ENCODE measurements at places on chromosomes 12 and 14. TPM values are rescaled to one million over a fixed set of nuclear protein-coding genes. Genes with fewer than 3 reads are reported as not detected.

GRCh38 chr14:33315721-33316120 lies 377.0 kb downstream of the NPAS3 start:
- DNase-seq, result no peak

LRP1-AS gene
- total RNA-seq, result not detected

ACSM4 gene
- total RNA-seq, result not detected

DNA sequence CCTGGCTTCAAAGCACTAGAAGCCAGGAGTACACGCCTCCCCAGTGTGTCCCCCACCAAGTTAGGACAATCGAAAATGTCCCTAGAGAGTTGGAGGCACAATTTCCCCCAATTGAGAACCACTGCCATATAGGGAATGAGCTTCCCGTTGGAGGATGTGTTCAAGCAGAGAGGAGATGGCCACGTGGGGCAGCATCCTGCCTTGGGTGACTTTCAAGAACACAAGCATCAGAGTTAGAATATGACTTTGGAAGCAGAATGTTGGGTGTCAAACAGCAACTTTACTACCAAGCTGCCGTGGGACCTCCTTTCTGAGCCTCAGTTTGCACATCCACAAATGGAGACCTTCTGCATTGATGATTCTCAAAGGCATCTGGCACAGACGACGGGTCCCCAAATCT lies 56.5 kb downstream of the RFLNA start:
- no peak for DNase-seq

NFATC4 gene
- total RNA-seq, result 41.3 TPM

GRCh38 chr12:55720071-55720564 lies at the start of gene RDH5:
Gene RDH5, plus strand, starts transcription at chr12:55720393. Its CDS starts 792 bp downstream, at chr12:55721185.
- DNase-seq, result no peak

- DNase-seq, result no peak
Measured at GRCh38 chr12:92771001-92771400, 68.2 kb downstream of the PLEKHG7 start.

DNA sequence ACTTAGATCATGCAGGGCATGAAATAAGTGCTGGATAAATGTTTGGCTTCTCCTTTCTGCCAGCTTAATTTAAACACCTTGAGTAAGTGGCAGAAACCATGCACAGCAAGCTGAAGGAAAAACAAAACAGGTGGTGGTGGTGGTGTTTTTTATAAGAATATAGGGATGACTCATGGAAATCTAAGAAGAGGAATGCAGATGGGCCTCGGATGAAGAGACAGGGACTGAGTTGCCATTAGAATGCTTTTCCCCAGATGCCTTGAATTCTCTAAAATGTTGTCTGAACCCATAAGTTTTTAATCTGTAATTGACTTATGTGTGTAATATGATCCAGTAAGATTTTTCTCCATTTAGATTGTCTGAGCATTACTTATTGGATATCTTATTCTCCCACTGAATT lies 93.1 kb upstream of the ZDHHC17 start:
- DNase-seq, result no peak

DNA sequence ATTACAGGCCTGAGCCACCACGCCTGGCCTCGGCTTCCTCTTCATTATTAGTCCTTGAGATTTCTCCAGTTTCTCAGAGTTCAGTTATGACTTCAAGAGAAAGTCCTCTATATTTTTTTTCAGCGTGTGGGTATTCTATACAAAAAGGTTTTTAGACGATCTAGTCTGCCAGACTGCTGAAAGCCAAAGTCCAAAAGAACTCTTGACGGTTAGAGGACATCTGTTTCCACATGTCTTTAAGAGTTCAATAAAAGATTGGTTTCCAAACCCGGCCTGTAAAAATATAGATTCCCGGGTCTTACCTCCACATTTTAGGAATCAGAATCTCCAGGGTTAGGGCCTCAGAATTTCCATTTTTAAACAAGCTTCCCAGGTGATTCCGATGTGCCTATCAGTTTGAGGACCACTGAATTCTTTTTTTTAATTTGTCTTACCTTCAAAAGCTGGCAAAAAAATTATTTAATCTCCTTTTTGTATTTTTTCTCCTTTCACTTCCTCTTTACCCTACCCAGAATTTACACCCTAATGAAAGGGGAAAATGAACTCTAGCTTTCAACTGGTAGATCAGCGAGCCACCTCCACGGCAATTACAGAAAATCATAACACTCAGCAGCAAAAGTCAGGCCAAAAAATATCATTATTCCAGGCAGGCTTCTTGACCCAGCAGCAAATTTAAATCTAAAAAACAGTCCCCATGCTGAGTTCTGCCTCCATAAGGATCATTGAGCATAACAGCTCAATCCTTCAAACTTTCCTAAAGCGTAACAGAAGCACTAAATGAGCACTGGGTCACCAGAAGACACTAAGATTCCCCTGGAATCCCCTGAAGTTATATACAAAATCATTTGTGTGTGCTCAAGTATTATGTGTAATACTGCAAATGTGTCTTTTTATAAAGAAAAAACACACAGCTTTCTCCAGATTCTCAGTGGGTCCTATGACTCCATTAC lies 8.7 kb downstream of the NT5DC3 start:
- no peak for DNase-seq

- no peak for DNase-seq
Measured at GRCh38 chr14:75662966-75663365, 1.9 kb downstream of the TTLL5 start.

DNA sequence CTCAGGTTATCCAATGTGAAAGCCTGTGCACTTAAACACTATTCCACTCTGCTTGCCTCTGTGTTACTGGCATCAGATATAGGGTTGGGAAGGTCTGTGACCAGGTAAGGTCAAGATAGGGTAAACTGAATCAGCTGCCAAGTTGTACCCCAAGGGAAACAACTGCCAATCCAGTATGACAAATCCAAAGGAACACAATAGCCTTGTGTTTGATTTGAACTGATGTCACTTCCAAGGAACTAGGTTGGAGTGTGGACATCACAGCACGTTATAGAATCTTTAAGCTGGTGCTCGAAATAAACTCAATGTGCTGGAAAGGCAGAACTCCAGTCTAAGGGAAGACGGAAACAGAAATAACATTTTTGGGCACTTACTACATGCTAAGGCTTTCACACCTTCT lies 223.4 kb upstream of the BTG1 start:
- DNase-seq, result no peak

DNA sequence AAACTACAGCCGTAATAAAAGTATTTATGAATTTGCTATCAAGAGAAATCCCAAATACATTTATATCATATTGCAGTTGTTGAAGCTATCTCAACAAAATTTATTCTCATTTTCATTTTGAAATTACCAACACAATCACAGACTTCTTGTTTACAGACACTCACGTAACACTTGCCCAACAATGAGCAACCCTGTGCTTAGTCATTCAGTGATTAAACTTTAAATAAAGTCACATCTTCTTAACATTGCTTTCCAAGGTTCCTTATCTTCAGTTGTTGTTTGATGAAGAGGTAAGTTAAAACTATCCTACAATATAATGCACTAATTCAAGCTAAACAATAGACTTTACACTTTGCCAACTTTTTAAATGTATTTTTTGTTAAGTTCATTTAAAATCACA lies 601.8 kb downstream of the SLC16A7 start:
- DNase-seq, result no peak

DNA sequence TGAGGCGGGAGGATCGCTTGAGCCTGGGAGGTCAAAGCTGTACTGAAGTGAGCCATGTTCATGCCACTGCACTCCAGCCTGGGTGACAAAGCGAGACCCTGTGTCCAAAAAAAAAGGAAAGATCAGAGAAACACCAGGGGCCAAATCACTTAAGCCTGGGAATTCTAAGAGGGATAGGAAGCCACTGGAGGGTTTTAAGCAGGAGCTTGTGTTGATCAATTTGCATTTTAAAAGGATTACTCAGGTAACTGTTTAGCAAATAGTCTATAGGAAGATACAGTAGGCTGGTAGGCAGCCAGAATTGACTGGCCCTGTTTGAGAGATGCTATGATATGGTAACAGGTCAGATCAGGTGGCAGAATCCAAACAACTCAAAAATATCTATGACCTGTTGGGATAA lies 162.7 kb downstream of the SPTSSA start:
- no peak for DNase-seq

GRCh38 chr14:91396959-91397815 lies 20.4 kb downstream of the CCDC88C start:
- no peak for DNase-seq

GRCh38 chr14:105737504-105738246 lies 211.3 kb downstream of the TMEM121 start:
- DNase-seq, result peak; percentile 77

DNA sequence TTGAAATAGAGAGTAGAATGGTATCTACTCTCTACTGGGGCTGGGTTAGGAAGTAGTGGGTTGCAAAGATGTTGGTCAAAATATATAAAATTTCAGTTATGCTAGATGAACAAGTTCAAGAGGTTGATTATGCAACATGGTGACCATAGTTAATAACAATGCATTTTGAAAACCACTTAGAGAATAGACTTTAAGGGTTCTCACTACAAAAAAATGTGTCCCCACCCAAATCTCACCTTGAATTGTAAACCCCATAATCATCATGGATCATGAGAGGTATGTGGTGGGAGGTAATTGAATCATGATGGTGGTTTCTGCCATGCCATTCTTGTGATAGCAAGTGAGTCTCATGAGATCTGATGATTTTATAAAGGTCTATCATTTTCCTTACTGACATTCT lies 94.0 kb downstream of the C12orf50 start:
- no peak for DNase-seq

- no peak for DNase-seq
Measured at GRCh38 chr12:69645031-69645430, 34.3 kb upstream of the LRRC10 start.

- DNase-seq, result no peak
Measured at GRCh38 chr14:92224358-92224954, 98.5 kb upstream of the SLC24A4 start.

IL26 gene
- total RNA-seq, result not detected

- no peak for DNase-seq
Measured at GRCh38 chr12:101581190-101581589, 13.6 kb upstream of the MYBPC1 start.
